Astrocyte (in vitro differentiated cells and primary cell): ENCODE measurements at places on chromosomes 4 and X.
A peak's percentile ranks its signal among the peaks of the same experiment; 100 is the strongest.

DNA sequence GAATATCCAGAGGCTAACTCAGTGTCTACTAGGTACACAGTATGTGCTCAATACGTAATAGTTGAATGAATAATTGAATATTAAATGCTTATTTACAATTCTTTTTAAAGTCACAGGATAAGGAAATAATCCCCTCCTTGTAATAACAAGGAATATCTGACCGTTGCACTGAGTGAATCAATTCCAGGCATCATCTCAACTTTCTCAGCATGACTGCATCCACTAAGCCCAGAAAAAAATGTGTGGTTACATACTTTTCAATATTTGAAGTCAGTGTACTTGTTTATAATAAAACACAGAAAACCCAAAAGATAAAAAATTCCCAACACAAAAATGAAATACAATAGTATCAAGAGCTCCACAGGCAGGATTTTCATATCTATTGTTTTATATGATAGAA, 105.4 kb downstream of the TMEM144 start:
- peak; percentile 89 for DNase-seq

- no peak for DNase-seq
Measured at GRCh38 chr4:18630218-18631110, 608.9 kb upstream of the LCORL start.

GRCh38 chr4:122827258-122827878, 737 bp downstream of the FGF2 start:
- DNase-seq = no peak

DNA sequence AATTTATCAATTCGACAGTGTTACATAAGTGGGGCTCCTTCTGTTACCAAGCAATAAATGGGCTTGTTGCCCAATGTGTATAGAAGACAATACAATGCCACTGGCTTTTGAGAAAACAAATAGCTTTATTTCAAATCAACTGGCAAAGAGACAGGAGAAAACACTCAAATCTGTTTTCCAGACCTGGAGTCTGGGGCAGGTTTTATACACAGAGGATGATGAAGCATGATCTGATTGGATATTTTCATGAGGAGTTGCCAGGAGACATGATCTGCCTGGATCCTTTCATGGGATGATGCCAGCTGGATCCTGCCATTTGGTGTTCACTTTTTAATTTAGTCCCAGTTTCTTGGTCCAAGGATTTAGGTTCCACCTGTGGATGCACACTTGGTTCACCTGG, 287.9 kb downstream of the CXXC4 start:
- DNase-seq = no peak

GRCh38 chr4:14864365-14865030, 137.8 kb upstream of the CPEB2 start:
- no peak for DNase-seq

GRCh38 chrX:43525901-43526610, 130.0 kb upstream of the MAOA start:
- DNase-seq = no peak

DNA sequence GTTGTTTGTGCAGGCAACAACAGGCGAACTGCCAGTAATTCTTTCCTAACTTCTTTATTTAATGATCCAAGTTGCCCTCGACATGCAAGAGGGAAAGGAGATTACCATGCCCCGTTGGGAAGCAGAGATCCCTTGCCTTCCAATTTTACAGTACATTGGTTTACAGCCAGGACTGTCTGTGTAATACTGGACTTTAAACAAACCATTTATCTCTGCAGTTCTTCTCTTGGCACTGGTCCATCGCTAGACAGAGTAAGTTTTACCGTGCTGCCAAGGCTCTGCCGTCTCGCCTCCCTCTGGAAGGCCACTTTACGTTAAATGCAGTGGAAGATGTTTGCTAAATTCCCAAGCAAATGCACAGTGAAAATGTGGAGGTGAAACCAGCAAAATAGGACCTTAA, 660.3 kb upstream of the PRKX start:
- DNase-seq = no peak

- DNase-seq = peak; percentile 17
Measured at GRCh38 chr4:39698424-39699009, 581 bp downstream of the UBE2K start.

DNA sequence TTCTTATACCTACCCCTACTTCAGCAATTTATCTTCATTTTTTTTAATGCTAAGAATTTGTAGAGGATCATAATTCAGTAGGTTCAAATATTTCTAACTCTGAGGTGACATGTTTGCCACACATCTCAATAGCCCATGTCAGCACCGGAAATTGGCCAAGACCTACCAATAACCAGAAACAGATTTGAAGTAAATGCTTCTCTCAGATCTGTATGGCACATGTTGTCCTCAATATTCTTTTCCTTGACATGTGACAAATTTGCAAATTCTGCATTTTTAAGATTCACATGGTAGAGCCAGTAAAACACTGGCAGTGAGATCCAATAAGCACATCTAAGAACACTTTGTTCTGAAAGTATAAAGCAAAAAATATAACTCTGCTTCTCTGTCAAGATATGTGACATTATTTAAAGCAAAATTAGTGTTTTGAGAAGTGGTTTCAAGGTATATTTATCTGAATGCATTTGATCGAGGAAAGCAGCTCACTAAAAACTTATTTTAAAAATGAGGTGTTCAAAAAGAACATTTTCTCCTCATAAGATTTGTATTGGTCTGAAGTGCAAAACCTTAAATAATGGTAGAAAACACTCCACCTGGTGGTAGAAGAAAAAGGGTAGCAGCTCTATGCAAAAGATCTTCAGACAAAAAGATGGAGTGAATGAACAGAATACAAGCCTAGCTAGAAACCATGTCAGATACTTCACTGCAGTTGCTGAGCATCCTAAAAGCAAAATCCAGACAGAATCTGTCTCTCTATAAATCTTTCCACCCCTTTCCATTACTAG, 513.8 kb upstream of the FAM241A start:
- peak; percentile 6 for DNase-seq

DNA sequence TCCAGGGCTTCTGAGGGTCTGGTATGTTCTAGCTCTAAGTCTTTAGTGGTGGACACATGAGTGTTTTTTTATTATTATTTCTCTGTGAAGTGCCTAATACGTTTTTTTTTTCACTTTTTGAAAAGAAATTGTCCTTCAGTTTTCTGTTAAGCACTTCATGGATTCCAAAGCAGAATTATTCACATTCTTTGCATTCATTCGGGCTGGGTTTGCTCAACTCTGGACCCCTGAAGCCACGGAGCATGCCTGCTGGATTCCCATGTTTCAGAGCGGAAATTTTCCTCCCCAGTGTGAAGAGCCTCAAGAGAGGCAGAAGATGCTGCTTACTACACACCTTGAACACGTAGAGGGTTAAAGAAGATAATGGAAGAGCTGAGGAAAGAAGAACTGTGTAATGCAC, 107.5 kb downstream of the EGF start:
- peak; percentile 51 for DNase-seq

DNA sequence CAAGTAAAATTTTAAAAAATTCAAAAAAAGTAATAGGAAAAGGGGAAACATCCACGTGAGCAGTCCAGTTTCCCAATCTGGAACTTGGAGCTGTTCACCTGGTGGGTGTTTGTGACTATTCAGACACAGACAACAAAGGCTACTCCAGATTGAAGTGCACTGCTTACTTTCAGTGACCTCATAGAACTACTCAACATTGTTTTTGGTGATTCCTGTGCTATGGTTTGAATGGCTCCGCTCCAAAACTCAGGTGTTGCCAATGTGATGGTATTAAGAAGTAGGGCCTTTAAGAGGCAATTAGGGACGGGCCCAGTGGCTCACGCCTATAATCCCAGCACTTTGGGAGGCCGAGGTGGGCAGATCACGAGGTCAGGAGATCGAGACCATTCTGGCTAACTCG, 22.1 kb downstream of the SH3RF1 start:
- no peak for DNase-seq

DNA sequence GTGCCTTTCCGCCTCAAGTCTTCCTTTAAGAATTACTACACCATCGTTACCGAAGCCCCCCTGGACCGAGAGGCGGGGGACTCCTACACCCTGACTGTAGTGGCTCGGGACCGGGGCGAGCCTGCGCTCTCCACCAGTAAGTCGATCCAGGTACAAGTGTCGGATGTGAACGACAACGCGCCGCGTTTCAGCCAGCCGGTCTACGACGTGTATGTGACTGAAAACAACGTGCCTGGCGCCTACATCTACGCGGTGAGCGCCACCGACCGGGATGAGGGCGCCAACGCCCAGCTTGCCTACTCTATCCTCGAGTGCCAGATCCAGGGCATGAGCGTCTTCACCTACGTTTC, 2.2 kb downstream of the PCDH10 start:
- DNase-seq = peak; percentile 30

DNA sequence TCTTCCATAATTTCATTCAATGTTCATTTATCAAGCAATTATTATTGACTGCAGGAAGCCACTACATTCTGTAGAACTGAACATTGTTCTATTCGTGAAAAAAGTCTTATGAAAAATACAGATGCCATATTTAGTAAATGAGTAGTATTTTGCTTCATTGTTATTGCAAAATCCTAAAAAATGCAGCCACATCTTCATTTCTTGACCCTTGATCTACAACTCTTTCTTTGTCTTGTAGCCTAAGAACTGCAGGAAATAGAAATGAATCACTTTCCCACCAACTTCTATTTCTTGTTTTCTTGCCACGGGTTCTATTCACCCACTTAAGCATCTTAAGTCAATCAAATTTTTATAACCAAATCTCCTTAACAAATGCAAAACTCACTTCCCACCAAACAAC, 63.3 kb downstream of the KCNIP4 start:
- DNase-seq = peak; percentile 59

GRCh38 chr4:161803171-161803570, 360.6 kb downstream of the FSTL5 start:
- no peak for DNase-seq

DNA sequence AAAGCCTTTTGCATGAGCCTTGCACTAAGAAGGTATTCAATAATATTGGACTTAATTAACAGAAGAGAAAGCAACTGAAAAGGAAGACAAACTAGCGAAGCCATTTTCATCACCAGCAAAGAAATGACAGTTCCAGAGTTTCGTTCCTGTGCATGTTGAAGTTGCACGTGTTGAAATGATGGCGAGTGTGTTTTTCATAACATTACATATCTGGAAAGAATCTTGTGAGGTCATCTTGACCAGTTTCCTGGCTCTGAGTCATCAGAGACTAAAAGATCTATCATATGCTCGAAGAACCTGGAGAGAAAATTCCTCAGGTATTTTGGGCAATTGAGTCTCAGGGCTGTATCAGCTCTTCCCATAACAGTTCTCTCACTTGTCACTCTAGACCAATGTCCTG, 106.2 kb upstream of the MAML3 start:
- DNase-seq = peak; percentile 88

GRCh38 chrX:1754077-1754476, 139.2 kb downstream of the ASMT start:
- peak; percentile 49 for DNase-seq

GRCh38 chrX:69034451-69034850, 130.8 kb downstream of the PJA1 start:
- no peak for DNase-seq

DNA sequence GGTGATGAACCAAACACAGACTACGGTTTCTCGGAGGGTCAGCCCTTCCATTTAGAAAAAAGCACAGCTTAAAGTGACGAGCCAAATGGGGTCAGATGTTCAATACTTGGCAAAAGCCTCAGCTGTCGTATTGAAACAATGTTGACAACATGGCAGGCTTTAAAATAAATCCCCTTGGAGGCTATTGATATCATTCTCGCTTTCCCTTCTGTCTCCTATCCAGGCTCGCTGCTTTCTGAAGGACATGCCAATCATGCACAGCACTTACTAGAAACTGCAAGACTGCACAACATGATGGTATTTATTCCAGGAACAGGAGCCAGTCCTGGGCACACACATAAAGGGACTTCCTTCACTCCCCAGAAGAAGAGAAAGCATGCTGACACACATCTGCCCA, 137.9 kb downstream of the SLC7A11 start:
- no peak for DNase-seq

- peak; percentile 51 for DNase-seq
Measured at GRCh38 chr4:23614284-23614892, 275.5 kb downstream of the PPARGC1A start.

DNA sequence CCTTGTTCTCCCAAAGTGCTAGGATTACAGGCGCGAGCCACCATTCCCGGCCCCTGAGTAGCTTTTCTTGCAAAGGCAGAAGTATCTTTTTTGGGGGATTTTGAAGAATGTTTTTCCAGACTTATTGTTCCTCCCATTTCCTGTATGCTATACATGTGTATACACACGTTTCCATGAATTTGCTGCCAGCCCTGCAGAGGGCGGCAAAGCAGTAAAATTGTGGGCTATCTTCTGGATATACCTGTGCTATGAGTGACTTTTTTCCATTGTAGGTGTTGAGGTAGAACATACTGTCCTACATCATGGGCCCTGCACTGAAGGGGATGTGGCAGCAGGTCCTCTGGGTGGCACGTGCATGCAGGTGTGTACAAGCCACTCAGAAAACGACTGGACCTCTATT, 16.9 kb upstream of the MED28 start:
- DNase-seq = no peak

- no peak for DNase-seq
Measured at GRCh38 chr4:78185117-78185516, 128.0 kb downstream of the FRAS1 start.

GRCh38 chr4:39596971-39597370, 41.7 kb downstream of the SMIM14 start:
- DNase-seq = no peak

DNA sequence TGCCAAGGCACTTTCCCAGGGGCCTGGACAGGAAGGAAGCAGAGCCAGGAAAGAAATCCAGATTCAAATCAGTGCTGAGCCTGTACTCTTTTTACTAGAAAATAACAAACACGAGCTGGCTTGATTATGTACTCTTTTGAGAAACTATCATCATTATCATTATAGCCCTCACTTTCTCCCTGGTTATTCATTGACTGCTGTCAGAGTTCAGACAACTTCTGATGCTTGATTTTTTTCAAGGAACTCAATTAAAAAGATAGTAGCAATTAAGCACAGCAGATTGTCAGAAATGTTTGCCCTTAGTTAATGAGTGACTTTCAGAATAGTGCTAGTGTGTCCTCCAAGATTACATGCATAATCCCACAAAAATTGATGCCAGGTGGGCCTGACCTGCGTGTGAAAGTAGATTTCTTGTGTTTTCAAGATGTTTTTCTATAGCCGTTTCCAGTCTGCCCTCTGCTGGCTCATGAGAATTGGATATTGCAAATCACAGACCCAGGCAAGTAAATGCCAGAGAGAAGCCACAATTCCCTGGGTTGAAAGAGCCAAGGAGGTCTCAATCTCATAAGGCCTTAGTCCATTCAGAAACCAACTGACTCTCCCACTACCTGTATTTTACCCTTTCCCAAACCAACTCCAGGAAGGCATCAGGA, 14.3 kb upstream of the PNPLA4 start:
- no peak for DNase-seq

DNA sequence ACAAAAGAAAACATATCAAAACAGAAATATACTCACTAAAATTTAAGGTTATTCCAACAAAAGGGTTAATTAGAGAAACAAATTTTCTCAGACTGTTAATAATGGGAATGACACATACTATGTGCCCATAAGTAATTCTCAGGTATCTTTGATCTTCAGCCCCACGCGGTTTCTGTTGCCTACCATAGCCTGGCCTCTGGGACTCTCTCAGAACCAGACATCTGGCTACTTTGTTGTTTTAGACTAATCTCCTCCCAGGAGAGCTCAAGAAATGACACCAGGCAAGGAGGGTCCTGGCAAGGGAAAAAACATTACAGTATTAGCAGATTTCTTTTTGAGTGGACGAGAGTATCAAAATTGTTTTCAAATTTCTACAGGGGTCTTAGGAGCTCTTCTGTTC, 43.7 kb downstream of the SLC10A7 start:
- DNase-seq = no peak

GRCh38 chr4:17823871-17824669, 13.3 kb downstream of the NCAPG start:
- DNase-seq = no peak
